ENCODE measurements at places on chromosomes 2 and 18.

GRCh38 chr2:238095143-238095542 is 5.0 kb upstream of the ESPNL start:
- DNase-seq = no peak

DNA sequence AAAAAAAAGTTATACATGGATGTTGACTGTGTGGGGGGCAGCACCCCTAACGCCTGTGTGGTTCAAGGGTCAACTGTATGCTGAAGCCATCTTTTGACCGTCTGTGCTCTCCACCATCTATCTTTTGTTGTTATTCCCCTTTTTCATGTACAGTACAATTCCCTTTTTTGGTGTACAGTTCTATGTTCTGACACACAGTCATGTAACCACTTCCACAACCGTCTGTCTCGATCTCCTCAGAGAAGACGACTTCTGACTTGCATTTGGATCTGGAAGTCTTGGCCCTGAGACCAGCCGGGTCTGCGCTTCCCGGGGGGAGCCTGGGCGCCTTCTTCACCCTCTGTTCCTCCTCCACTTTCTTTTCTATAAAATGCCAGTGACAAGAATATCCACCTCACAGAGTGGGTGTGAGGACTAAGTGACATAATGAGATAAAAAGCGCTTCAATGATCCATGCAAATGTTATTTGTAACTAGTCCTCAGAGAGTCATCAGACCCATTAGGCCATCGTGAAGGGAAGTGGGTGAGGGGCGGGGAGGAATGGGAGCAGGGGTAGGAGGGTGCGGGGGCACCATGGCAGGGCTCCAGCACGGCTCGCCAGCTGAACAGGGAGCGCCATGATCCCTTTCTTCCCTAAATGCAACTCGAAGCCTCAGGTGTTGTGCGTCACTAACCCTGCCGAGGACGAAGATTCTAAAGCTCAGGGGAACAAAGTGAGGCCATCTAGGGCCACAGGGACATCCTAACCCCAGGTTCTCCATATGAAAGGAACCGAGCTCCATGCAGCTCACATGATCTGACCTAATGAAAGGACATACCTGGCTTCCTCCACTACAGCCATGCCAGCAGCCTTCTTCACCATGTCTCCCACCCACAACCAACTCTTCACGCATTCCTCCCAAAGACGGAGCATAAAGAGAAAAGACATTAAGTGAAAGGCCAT is 16.6 kb downstream of the ADCY3 start:
- no peak for DNase-seq

DNA sequence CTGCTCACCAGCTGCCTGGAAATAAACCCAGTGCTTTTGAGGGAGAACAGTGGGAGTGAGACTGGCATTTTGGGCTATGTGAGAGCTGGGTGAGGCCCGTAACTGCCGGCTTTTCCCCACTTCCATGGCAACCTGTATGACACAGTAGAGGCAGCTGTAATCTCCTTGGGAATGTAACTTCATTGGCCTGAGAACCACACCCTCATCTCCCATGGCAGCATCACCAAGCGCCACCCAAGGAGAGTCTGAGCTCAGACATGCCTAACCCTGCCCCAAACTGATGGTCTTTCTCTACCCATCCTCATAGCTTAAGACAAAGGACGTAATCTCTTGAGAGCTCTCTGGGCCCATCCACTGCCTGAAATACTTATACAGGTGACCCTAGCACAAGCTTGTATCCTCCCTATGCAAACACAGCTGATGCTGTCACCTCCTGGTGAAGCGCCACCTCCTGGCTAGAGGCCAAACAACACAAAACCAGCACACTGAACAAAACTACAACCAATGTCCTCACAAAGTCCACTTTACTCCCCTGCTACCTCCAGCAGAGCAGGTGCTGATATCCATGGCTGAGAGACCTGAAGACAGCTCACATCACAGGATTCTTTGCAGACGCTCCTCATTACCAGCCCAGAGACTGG is 763.4 kb upstream of the NRXN1 start:
- no peak for DNase-seq

GRCh38 chr2:124254621-124255020 is 229.5 kb downstream of the CNTNAP5 start:
- DNase-seq = no peak

DNA sequence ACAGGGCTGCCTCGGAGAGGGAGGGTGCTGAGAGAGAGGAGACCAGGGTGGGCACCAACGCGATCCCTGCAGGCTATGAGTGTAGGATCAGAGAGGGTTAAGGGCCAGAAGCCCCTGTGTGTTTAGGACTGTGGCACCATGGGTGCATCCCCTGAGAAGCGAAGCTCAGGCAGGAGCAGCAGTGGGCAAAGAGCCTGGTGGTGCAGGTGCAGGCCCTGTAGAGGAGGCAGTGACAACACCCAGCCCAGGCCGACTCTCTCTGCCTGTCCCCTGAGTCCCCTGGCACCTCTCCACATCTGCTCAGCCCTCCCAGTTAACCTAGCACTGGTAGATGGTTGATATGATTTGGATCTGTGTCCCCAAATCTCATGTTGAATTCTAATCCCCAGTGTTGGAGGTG is 139.8 kb downstream of the RNF152 start:
- DNase-seq = no peak

DNA sequence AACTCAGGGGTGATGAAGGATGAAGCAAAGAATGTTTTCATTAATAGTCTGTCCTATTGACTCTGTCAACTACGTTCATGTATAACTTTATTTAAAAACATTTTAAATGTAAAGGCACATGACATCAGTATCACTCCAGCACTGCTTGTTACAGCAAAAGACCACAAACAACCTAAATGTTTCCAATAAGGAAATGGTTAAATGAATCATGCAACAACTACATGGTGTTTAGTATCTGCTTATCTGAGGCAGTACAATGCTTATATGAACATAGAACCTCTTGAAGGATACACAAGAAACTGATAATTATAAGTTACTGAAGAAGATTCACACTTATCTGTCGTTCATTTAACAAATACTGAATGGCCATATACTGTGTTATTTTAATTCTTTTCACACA is 8.4 kb downstream of the BARD1 start:
- DNase-seq = no peak

DNA sequence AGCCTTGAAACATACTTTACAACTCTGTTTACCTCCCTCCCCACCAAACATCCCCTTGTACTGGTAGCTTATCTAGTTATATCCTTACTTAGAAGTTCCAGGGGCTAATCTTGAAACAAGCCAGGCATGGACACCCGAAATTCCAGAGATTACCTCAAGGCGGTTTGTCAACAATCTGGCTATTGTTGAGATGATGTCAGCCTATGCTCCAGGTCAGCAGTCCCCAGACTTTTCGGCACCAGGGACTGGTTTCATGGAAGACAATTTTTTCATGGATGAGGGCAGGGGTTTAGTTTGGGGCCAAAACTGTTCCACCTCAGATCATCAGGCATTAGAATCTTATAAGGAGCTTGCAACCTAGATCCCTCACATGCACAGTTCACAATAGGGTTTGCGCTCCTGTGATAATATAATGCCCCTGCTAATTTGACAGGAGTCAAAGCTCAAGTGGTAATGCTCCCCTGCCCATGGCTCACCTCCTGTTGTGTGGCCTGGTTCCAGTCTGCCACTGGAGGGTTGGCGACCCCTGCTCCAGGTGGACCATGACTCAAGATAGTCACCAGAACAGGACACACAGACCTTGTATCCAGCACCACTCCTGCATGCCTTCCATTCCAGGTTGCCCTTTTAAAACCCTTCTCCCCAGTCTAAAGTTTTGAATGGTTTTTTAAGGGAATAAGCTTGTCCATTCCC is 171.2 kb downstream of the SPAG16 start:
- DNase-seq = no peak

DNA sequence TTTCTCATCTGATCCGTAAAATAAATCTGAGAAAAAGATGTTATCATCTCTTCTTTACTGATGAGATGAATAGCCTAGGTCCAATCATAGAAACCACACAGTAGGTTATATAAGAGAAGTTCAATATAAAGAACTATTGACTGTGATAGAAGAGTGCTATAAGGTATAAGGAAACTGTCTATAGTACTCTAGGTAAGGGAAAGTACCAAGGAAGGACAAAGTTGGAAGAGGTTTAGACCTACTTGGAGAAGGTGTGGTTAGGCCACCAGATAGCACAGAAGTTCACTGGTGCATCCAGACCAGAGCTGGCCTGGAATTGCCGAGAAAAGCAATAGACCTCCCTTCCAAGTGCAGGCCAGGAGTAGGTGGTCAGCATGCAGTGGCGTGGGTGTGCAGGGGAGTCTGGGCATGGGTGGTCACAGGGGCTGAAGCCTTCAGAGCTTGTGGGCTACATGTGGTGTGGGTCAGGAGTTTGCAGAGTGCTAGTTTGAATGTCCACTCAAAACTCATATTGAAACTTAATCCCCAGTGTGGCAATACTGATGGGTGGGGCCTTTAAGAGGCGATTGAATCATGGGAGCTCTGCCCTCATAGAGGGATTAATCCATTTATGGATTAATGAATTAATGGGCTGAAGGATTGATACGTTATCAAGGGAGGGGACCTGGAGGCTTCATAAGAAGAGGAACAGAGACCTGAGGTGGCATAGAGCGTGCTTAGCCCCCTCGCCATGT is 86.3 kb downstream of the ALPK2 start:
- no peak for DNase-seq

DNA sequence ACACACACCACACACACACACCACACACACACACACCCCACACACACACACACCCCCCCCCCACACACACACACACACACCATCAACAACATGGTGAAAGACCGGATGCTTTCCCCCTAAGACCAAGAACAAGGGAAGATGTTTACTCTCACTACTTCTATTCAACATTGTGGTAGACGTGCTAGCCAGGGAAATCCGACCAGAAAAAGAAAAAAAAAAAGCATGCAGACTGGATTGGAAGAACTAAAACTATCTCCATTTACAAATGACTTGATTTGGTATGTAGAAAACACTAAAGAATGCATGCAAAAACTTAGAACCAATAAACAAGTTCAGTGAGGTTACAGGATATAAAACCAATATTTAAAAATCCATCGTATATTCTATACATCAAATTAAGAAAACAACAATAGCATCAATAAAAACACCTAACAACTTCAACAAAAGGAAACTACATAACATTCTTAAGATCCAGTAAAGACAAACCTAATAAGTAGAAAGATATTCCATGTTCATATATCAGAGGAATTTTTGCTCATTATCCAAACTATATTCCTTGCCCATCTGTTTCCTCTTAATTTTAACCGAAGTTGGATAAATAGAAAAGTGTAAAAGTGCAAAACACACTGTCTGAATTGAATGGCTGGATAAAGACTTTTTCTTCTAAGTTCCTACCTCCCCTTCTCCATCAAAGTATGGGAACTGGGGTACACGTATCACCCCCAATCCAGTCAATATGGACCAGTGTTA is 51.5 kb upstream of the RNU4ATAC start:
- no peak for DNase-seq

GRCh38 chr2:186518945-186519344 is 32.9 kb downstream of the ZC3H15 start:
- no peak for DNase-seq

- DNase-seq = no peak
These were observed 26.4 kb downstream of the TBC1D8 start for GRCh38 chr2:101124643-101125366.

- DNase-seq = no peak
These were observed 34.9 kb downstream of the GPD2 start for GRCh38 chr2:156470975-156471583.

GRCh38 chr18:45521777-45522176 is 93.5 kb upstream of the SLC14A2 start:
- no peak for DNase-seq

- no peak for DNase-seq
These were observed 46.1 kb downstream of the BCL11A start for GRCh38 chr2:60507211-60507965.

GRCh38 chr2:20057268-20057667 is 5.8 kb upstream of the LAPTM4A start:
- DNase-seq = no peak

- DNase-seq = no peak
These were observed 82.6 kb upstream of the ST3GAL5 start for GRCh38 chr2:85971366-85971765.

- no peak for DNase-seq
These were observed 29.8 kb upstream of the YES1 start for GRCh38 chr18:841647-842370.
